ENCODE measurements at places on chromosomes 1 and 21. TPM values are rescaled to one million over a fixed set of nuclear protein-coding genes. Genes with fewer than 3 reads are reported as not detected.

DNA sequence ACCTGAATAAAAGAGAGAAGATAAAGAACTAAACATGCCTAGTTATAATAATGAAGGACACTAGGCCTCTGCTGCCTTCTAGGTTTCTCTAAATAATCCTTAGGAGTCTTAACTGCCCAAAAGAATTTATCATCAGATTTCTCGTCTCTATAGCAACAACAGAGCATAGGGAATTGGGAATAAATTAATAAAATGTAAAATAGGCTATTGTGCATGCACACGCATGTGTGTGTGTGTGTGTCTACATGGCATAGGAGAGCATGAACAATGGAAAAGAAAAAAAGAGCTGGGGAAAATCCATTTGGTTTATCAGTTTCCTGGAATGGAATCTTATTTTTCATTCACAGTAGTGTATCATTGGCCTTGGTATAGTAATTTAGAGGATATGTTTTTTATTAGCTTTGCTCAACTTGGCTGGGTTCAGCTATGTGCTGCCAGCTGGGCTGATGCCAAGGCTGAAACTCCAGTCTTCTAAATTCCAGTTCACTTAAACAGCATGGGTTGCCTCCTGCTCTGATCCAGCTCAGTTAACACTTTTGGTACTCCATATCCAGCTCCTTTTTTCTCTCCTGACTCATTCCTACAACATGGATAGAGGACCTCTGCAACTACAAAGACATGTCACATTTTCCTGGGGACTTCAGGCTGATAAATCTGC is 80.6 kb upstream of the SLFNL1 start:
- no peak overlapping the region for H3K27ac ChIP-seq
- H3K4me1 ChIP-seq = peaks cover 3% of the 10 kb centered on the region
- H3K4me3 ChIP-seq = no peak overlapping the region
- H3K27me3 ChIP-seq = no peaks in the 10 kb centered on the region
- no peak for DNase-seq

Gene SGIP1
- not detected for total RNA-seq

- H3K27me3 ChIP-seq = no peaks in the 10 kb centered on the region
- peaks cover 25% of the 10 kb centered on the region for H3K36me3 ChIP-seq
- H3K4me1 ChIP-seq = peaks cover 13% of the 10 kb centered on the region
- no peak overlapping the region for H3K4me3 ChIP-seq
- DNase-seq = no peak
Observed at GRCh38 chr1:77994117-77994705, 10.5 kb upstream of the DNAJB4 start.

DNA sequence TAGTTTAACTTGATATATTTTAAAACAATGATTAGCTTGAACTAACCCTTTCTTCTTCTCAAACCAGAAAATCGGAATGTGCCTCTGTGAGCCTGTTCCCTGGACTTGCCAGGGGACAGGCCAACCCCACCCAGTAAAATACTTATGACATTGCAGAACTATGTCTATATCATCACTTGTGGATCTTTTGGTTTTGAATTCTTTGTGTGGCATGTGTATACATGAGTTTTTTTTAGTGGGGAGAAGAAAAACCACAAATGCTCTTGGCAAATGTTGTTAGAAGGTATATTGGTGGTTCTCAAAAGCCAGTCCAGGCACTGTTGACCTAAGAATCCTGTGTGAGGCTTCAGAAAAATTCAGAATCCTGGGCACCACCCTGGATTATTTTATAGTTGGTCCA is 347.4 kb downstream of the SIPA1L2 start:
- DNase-seq = no peak
- H3K27ac ChIP-seq = no peak overlapping the region
- H3K4me3 ChIP-seq = no peak overlapping the region
- no peaks in the 10 kb centered on the region for H3K36me3 ChIP-seq

GRCh38 chr1:203878422-203878821 is 17.0 kb downstream of the SNRPE start:
- DNase-seq = no peak
- no peaks in the 10 kb centered on the region for H3K4me1 ChIP-seq
- H3K4me3 ChIP-seq = no peak overlapping the region
- no peaks in the 10 kb centered on the region for H3K27me3 ChIP-seq

DNA sequence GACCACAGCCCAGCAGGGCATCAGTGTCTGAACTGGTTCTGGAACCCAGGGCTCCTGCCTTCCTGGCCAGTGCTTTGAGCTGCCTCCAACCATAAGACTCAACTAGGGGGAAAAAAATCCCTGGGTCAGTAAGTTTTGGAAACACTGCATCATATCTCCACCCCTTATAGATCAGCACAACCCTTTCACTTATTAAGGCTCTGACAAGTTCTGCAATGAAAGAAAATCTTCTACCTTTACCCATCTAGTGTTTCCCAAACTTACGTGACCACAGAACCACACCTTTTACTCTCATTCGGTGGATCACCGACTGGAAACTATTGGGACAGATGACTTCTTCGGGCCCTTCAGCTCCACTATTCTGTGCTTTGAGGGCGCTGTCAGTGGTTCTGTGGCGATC is 78.4 kb upstream of the TMEM51 start:
- H3K36me3 ChIP-seq = no peaks in the 10 kb centered on the region
- H3K4me1 ChIP-seq = no peaks in the 10 kb centered on the region
- H3K27me3 ChIP-seq = no peaks in the 10 kb centered on the region
- DNase-seq = no peak
- no peak overlapping the region for H3K27ac ChIP-seq

Gene FCRL1
- 1.0 TPM for total RNA-seq

DNA sequence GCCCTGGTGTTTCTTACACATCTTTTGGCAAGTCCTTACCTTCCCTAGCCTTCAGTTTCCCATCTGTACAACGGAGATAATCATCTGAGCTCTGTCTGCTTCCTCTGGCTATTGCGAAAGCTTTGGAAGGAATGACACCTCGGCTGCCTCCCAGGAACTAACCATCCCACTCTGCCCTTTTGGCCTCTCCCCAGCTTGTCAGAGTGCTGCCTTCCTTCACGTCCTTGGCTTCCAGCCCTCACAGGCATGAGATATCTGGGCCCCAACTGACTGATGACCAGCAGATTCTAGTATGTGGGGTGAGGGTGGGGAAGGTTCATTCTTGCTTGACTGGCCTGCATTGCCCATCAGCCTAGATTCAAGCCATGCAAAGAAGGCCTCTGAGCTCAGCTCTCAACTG is 253.1 kb upstream of the FGGY start:
- no peak overlapping the region for H3K27ac ChIP-seq
- H3K36me3 ChIP-seq = peaks cover 8% of the 10 kb centered on the region
- peaks cover 32% of the 10 kb centered on the region for H3K4me1 ChIP-seq
- no peak overlapping the region for H3K4me3 ChIP-seq
- DNase-seq = no peak

Data from activated naive CD8-positive, alpha-beta T cell treated with anti-CD3 and anti-CD28 coated beads for 36 hours (primary cell).